ENCODE measurements at places on chromosomes 5 and 9.

DNA sequence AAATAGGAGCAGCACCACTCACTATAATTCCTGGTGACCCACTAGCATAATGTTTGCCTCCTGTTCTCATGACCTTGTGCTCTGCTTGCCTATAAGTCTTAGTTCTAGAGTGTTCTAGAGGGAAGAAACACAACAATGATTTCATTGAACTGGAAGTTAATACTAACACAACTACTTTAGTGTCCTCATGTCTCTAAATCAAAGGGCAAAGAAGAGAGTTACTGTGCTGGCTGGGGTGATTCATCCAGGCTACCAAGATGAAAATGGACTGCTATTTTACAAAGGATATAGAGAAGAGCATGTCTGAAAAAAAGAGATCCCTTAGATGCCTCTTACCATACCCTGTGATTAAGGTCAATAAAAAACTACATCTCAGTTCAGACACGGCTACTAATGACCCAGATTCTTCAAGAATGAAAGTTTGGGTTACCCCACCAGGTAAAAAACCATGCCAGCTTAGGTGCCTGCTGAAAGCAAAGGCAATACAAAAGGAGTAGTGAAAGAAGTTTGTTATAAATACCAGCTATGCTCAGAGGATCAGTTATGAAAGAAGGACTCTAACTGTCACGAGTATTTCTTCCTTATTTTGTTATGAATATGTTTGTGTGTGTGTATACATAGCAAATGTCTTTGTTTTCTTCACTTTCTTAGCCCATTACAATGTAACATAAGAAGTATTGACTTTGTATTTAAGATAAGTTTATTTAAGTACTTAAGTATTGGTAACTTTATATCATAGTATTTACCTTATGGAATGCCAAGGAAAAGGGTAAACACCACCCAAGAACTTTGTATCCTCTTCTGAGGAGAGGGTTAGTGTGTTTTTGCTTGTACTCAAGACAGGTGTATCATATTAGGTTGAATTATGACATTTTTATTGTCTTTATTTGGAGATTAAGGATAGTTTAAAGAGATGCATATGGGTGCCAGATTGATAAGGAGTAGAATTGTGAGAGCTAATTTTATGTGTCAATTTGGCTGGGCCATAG, 314.1 kb upstream of the PTGER4 start:
- no peak for DNase-seq

GRCh38 chr9:120197605-120198004, 382.4 kb downstream of the CDK5RAP2 start:
- DNase-seq = no peak

- no peak for DNase-seq
Measured at GRCh38 chr9:105535920-105536668, 21.8 kb upstream of the FKTN start.

DNA sequence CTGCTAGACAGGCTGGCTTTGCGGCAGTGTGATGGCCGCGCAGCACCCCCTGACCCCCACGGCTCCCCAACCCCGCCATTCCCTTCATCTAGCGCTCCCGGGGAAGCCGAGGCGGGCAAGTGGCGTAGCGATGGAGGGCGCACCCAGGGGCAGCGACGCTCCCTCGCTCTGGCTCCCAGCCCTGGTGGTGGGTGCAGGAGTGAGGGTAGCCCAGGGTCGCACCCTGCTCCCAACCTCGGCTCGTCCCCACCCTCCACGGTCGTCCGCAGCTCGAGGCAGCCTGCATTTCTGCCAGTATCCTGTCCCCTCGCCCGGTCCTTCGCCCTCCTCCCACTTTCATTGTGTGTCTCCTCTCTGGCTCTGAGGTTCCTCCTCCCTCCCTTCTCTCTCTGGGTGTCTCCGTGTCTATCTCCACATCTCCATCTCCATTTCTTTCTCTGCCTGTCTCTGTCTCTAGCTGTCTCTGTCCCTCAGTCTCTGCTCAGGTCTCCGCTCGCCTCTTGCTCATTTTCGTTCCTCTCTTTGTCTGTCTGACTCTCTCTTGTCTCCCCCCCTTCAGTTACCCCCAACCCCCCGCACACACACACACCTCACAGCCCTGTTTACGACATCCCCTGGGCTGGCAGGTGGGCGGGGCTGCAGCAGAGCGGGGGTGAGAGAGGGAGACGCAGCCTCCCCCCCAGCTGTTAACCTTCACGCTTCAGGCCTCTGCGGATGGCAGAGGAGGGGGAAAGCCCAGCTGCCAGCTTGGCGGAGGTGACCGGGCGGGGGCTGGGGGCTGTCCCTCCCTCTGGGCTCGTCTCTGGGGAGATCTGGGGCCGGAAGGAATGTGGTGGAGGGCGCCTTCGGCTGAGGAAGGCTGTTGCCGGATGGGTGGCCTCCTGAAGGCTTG, 48.7 kb upstream of the PSD2 start:
- DNase-seq = peak; percentile 14

DNA sequence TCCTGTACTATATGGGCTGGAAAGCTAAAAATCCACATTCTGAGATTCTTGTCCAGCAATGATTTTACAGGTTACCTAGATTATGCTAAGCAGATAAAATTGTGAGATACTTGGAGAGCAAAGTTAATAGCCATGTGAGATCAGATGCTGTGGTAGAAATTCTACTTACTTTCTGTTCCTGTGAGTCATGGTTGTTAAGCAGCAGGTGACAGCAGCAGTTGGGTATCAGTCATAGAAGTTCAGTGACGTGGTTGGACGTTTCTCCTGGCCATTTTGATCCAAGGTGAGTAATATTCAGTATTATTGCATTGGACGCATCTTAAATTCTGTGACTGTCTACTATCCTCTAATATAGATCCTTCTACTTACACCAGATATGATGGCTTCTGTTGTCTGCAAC, 524.5 kb downstream of the TMEM38B start:
- DNase-seq = no peak

DNA sequence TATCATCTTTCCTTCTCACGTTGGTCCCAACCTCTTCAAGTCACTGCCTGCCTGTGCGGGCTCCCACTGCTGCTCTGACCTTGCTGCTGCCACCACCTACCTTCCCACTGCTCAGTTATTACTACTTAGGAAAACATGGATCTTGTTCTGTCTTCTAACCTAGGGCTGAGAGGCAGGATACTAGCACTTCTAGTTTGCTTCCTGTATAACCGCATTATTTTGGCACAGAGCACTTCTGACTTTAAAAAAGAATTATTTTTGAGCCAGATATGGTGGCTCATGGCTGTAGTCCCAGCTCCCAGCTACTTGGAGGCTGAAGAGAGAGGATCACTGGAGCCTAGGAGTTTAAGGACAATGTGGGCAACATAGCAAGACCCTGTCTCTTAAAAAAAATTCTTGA, 135.4 kb upstream of the GNA14 start:
- peak; percentile 10 for DNase-seq

GRCh38 chr9:137295238-137295811, 6.7 kb downstream of the NRARP start:
- no peak for DNase-seq

DNA sequence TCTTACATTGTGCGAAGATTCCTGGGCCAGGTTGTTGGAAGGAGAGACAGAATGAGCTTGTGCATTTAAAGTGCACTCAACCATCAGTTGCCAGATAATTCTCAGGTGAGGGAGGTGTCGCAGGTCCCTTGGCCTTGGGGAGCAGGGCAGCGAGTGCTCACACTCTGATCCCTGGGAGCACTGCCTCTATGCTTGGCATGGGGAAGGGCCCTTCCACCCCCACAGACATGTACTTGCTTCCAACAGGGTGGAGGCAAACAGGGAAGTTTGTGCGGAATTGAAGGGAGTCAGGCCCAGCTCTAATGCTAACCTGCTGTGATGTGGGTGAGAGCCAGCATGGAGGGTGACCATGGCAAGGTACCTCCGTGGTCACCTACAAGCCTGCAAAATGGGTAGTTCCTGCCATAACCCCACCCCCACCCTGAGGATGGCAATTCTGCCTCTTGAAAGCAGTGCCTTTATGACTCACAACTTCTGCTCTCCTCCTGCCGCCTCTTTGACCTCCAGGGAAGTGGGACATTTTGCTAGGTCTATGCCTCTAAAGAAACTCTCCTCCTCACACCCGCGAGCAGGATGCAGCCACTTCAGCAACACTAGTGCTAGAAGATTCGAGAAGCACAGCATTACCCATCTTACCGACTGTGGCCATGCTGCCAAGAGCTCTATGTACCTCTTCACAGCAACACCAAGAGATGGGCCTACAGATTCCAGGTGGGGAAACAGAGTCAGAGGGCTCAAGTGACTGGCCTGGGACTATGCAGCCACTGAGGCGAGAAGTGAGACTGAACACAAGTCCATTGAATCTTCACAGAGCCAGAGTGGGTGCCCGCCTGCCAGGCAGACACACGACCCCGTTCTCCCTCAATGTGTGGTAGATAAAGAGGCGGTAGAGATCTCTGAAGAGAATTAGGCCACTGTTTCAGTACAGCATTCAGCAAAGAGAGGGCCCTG, 22.1 kb upstream of the SLC25A51 start:
- no peak for DNase-seq

DNA sequence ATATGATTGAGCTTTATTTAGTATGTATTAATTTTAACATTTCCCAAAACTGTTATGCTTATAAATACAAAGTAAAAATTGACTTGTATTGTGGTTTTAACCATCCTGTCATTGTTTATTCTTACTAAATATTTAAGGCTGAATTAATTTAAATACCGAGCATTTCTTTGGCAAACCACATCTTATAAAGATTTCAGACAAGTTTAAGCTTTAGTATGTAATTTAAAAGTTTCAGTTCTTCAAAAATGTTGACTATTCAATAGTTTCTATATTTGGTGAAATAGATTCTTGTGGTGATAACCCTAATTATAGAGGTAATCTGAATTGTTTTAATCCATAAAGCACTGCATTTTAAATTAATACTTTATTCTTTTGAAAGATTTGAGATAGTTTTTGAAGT, 65.5 kb downstream of the CCNH start:
- no peak for DNase-seq

GRCh38 chr5:148899993-148900392, 73.6 kb downstream of the ADRB2 start:
- DNase-seq = no peak

DNA sequence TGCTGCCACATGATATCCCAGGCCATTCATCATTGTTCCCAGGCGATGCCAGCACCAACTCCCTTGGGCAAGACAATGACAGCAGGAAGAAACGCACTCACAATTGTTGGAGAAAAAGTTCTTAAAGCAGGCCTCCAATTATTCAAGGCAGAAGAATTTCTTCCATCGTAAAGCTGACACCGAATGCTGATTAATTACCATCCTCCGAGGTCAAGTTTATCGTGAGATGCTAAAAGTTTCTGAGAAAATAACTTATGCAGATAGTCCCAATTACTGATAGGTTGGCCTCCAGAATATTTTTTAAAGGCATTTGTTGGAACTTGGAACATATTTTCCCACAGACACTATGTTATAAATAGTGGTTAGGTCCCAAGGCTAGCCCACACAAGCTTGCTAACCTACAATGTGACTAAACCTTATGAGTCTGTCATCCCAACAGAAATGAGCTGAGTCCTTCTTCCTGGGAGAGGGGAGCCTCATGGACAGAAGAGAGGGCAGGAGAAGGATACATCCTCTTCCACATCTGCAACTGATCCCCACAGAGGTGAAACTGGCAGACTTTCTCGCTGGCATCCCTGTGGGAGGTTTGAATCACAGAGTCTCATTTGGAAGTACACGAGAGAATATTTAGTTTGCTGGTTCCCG, 202.4 kb upstream of the TBC1D2 start:
- DNase-seq = no peak

- DNase-seq = peak; percentile 42
Measured at GRCh38 chr9:120464176-120464886, 115.6 kb downstream of the CDK5RAP2 start.

- no peak for DNase-seq
Measured at GRCh38 chr9:133269537-133270362, 5.3 kb downstream of the ABO start.
